Camera-type eye (tissue), 1 donor: ENCODE measurements at places on chromosomes 13 and 19. TPM values are rescaled to one million over a fixed set of nuclear protein-coding genes. Genes with fewer than 3 reads are reported as not detected.

GPC6 gene
- total RNA-seq, result 49.0 TPM

TLE2 gene
- 40.1 TPM for total RNA-seq

KLHL1 gene
- total RNA-seq, result 4.8 TPM

ERICH6B gene
- not detected for total RNA-seq

CEACAM7 gene
- 3.4 TPM for total RNA-seq

ERICH4 gene
- not detected for total RNA-seq

SIGLEC9 gene
- 0.99 TPM for total RNA-seq

DAND5 gene
- total RNA-seq, result 5.2 TPM

LAIR1 gene
- 5.1 TPM for total RNA-seq

HS6ST3 gene
- total RNA-seq, result 5.2 TPM

SLC25A41 gene
- not detected for total RNA-seq

C1QTNF9B gene
- total RNA-seq, result 0.88 TPM

SLC7A10 gene
- 1.6 TPM for total RNA-seq
